ENCODE measurements at places on chromosomes 7 and 10.

DNA sequence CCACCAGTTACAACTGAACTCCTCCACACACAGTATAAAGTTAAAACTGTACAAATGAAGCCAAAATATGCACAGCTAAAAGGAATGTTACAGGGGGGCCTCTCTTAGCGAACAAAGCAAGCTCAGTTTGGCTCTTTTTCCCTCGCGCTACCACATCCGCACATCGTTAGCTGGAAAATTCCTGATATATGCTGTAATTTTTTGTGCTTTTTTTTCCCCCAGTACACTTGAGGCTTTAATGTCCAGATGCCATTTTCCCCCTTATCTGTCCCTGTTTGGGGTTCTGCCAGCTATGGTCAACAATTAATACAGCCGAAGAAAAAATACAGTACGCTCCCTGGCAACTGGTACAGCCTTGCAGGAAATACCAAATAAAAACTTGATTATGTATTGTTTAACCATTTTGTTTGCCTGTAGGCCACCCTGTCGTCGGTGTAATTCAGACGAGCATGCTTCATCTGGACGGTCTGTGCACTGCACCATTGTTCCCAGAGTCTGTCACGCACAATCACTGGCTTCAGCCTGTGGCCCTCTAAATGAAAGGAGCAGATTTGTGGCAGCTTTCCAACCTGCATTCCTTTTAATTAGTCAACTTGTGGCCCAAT is 108.1 kb upstream of the FAM133B start:
- DNase-seq: no peak

DNA sequence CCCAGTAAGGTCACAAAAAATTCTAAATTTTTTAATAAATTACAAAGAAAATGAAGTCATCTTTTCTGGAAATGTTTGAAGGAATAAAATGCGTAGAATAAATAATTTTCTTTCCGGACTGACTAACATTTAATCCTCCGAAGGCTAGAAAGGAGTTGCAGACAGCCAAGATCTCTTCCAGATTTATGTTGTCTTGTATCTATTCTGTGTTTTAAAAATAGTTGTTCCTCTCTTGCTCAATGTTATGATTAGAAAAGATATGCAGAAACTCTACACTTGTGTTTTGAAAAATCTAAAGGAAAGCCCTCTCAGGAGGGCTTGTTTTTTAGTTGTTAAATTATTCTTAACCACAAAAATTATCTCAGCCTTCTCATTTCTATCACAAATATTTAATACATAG is 70.7 kb downstream of the MACC1 start:
- no peak for DNase-seq

- DNase-seq: no peak
Observed at GRCh38 chr10:18073314-18073713, 66.9 kb upstream of the CACNB2 start.

DNA sequence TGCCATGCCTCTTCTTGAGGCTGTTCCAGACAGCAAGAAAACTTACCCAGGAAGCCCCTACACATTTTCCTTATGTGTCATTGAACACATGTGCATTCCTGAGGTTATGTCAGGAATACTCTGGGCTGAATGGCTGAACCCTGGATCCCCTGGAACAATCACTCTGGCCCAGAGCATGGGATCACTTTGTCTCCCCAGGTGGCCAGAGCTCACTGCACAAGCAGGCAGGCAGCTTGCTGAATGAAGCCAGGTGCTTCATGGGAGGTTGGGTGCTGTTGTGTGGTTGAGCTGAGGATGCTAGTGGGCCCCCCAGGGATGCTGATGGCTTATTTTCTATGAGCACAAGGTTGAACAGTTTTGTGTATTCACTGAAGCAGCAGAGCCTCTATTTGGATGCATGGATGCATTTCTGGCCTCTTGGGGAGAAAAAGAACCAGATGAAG is 54.7 kb upstream of the NPTX2 start:
- no peak for DNase-seq

DNA sequence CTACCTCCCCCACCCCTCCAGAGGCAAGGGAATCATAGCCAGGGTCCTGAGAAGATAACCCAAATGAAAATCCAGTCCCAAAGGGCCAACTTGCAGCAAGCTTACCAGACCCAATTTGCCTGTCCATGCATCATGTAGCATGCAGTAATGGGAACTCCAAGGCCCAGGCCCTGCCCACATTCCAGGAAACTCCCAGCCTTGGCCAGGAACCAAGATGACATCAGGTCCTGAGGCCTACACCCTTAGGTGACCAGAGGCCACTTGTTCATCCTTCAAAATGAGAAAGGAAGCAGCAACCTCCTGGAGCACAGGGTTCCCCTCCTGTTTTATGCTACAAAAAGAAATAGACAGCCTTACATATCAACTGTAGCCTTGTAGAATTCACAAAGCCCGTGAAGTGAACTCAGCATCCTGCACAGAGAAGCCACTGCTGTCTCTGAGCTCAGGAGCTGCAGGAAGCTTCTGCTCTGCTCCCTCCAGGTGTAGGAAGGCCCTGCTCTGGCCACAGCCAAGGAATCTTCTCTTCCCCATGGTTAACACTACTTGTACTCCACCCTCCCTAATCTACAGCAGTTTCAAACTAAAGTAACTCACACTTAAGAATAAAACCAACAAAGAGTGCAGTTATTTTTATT is 30.3 kb upstream of the GRB10 start:
- DNase-seq: no peak

DNA sequence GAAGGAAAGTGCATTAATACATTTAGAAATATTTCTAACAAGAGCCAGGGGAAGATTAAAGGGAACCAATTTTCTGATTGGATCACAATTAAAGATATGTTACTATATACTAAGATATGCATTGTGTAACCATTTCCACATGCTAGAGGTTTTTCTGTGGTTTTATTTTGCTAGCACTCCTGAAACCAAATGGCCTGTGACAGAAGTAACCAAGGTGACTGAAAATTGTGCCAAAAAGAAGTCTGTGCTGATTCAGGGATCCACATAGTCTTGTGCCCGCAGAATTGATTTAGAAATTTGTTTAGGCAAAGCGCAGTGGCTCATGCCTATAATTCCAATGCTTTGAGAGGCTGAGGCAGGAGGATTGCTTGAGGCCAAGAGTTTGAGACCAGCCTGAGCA is 1.8 kb downstream of the CC2D2B start:
- no peak for DNase-seq

GRCh38 chr7:102933763-102934162 is 21.0 kb downstream of the LRRC17 start:
- DNase-seq: no peak

- no peak for DNase-seq
Observed at GRCh38 chr10:62033125-62033524, 131.6 kb downstream of the ARID5B start.

GRCh38 chr7:91344911-91345310 is 80.7 kb downstream of the FZD1 start:
- no peak for DNase-seq

- no peak for DNase-seq
Observed at GRCh38 chr10:110684800-110685446, 40.8 kb downstream of the RBM20 start.

DNA sequence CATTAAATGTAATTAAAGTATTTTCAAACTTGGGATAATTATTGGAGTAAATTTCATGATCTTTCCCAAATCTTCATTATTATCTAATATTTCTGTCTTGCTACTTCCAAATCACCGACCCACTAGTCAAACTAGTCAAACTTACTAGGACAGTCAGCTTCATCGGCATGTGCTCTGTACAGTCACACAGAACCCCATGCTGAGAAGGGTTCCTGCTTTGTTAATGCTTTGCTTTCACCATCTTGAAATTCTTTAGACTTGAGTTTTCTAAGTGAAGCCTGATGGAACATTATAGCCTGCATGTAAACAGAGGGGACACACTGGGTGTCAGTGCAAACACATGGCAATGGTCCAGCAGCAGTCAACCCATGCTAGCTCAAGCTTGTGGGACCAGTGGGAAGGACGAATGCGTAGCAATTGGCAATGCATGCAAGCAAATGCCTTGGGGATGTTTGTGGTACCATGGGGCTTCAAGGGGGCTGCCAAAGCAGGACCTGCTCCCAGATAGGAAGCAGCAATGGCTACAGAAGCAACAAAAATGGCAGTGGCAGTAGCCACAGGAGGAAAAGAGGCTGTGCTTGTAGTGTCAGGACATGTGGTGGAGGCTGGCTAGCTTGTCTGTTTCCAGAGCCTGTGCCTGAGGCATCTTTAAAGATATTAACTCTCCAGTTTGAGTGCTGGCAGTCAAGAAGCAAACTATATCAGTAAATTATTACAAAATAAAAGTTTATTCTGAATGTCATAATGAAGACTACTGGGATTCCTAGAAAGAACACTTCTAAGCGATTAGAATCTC is 441.1 kb upstream of the SEMA3D start:
- no peak for DNase-seq

- no peak for DNase-seq
Observed at GRCh38 chr7:41579961-41580935, 122.6 kb downstream of the INHBA start.

GRCh38 chr7:118559207-118559606 is 334.7 kb downstream of the ANKRD7 start:
- no peak for DNase-seq

GRCh38 chr10:115706488-115707076 is 566.4 kb downstream of the GFRA1 start:
- DNase-seq: no peak

- no peak for DNase-seq
Observed at GRCh38 chr10:45034301-45034700, 33.6 kb downstream of the ZNF22 start.

- no peak for DNase-seq
Observed at GRCh38 chr10:127525686-127526085, 23.4 kb upstream of the NPS start.

DNA sequence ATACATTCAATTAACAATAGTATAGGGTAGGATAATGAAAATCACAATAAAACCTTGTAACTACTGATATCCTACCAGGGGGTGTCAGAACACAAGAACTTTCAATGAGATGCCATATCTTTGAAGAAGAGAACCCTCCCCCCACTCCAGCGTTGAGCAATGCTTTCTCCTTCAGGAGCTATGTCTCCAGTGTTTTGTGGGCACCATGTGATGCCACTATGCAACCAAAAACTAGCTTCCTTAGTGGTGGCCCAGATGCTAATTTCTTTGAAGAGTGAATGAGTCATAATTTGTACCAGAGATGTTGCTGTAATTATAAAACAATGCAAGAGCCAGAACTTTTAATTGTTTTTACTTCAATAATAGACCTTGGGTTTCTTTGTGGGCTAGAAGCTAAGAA is 76.0 kb upstream of the ADO start:
- no peak for DNase-seq

- no peak for DNase-seq
Observed at GRCh38 chr7:29360633-29361625, 166.4 kb downstream of the CHN2 start.

- no peak for DNase-seq
Observed at GRCh38 chr10:3719024-3719843, 65.8 kb downstream of the KLF6 start.

GRCh38 chr10:122541541-122542002 is 19.0 kb upstream of the DMBT1 start:
- DNase-seq: no peak

DNA sequence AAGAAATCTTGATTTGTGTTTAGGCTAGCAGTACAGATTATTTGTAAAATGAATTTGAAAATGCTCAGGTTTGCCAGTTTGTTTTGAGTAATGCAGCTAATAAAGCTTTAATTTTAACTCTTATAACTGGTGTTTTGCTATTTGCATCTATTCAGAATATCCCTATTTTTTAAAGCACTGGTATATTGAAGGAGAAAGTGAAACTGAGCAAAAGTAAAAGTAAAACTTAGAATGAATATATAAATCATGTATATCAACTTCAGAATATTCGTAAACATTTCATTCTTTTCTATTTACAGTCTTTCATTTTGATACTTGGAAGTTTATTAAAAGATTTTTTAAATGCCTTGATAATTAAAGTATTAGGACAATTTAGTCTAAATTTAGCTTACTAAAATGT is 26.2 kb downstream of the TASOR2 start:
- no peak for DNase-seq

GRCh38 chr7:15505761-15506160 is 56.1 kb downstream of the AGMO start:
- no peak for DNase-seq

GRCh38 chr7:157853789-157854065 is 516.9 kb downstream of the DNAJB6 start:
- no peak for DNase-seq

- DNase-seq: no peak
Observed at GRCh38 chr7:50641442-50642405, 76.5 kb upstream of the DDC start.

- no peak for DNase-seq
Observed at GRCh38 chr10:103500481-103500880, 7.0 kb downstream of the NEURL1 start.

DNA sequence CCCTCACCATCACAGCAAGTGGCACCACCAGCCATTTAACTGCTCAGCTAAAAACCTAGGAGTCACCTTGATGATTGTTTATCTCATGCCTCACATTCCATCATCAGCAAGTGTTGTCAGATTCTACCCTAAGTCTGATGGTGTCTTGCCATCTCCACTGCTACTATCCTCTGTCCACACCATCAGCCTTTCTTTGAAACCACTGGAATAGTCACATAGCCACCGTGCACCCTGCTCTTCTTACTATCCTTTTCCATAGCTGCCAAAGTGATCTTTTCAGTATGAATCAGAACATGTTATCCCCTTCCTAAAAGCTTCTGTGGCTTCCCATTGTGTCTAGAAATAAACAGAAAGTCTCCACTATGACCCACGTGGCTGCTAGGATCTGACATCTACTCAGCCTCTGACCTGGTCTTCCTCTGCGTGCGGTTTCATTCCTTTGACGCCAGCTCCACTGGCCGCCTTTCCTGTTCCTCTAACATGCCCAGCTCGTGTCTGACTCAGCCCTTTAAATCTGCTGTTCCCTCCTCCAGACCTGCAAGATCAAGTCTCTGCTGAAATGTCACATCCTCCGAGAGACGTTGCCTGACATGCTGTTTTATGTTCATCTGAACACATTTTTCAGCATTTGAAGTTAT is 16.5 kb upstream of the CHN2 start:
- no peak for DNase-seq

DNA sequence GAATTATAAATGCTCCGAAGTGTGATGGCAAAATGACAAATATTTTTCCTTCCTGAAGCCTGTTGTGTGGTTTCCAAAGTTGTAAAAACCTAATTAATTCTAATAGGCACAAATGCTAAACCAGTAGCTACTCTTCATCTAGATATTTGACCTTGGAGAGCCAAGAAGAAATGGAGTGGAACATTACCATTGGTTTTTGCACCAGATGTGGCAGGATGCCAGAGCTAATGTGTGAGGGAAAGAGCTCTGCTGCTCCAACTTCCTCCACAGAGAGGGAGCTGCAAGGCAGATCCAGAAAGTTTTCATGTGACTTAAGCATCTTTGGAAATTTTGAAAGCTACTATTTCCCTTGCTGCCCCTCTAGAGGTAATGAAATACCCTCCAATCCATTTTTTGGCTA is 65.1 kb upstream of the HPS1 start:
- no peak for DNase-seq

Data from effector memory CD8-positive, alpha-beta T cell (primary cell).